Stimulated activated CD4-positive, alpha-beta T cell treated with anti-CD3 and anti-CD28 coated beads, Interleukin-4, amount 100 ng/mL, for 24 hours (primary cell): ENCODE measurements at places on chromosomes 2 and 18.
A peak's percentile ranks its signal among the peaks of the same experiment; 100 is the strongest.

GRCh38 chr18:44679056-44679913 is 1.4 kb upstream of the SETBP1 start:
- peak; percentile 77 for DNase-seq

DNA sequence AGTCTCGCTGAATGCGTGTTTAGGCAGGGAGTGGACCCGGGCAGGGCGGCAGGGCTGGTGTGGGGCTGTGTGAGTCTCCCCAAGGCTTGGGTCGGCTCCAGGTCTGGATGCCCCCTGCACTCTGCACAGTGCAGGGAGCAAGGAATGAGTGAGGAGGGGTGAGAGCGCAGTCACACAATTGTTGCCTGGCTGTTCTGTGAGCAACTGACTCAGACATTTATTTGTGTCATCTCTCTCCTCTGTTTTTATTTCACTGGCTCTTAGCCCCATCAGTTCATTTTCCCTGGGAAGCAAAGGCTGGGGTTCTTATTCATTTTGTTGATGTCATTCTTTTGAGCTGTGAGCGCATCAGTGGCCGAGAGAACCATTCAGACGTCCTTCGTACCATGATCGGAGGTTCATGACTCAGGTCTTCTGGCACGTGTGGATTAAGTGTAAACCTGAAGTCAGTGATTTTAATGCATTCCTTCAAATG is 61.1 kb downstream of the GATA6 start:
- DNase-seq = no peak

GRCh38 chr18:27860701-27861107 is 316.2 kb downstream of the CDH2 start:
- DNase-seq = no peak

DNA sequence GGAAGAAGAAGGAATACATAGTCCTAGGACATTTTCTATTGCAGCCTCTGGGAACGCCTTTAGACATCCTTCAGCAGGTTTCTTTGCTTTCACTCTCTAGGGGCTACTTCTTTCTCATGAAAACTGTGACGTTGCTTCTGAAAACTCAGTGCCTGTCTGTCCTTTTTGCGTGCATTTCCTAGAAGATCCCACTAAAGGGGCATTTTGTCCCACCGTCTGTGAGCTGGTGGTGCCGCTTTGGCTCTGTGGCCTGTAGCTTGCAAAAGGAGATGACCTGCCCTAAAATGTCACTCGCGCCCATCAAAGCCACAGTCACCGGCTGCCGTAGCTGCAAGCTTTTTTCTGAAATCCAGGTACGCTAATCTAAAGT is 579 bp downstream of the STAT4 start:
- DNase-seq = no peak

GRCh38 chr2:241576293-241576654 is 17.7 kb downstream of the BOK start:
- DNase-seq = no peak

DNA sequence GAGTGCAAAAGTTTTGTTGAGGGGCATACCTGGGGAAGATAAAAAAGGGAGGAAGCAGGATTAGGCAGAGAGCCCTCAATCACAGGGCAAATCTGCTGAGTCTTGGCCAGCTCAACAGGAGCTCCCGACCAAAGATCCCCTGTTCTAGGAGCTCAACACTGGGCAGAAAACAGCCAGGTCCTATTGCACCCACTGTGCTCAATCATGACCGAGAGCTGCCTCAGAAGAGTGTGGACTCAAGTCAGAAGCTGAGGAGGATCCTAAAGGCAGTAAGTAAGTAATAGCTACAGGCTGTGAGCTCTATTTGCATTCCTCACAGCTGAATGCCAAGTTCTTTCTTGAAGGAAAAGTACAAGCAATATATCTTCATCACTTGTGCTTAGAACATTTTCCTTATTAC is 334.4 kb upstream of the NRP2 start:
- no peak for DNase-seq

GRCh38 chr2:144920755-144921530 is 401.0 kb upstream of the ZEB2 start:
- no peak for DNase-seq

- DNase-seq = no peak
Measured at GRCh38 chr2:7270011-7270431, 352.8 kb downstream of the RNF144A start.

GRCh38 chr18:54184836-54185235 is 39.6 kb downstream of the MBD2 start:
- no peak for DNase-seq

DNA sequence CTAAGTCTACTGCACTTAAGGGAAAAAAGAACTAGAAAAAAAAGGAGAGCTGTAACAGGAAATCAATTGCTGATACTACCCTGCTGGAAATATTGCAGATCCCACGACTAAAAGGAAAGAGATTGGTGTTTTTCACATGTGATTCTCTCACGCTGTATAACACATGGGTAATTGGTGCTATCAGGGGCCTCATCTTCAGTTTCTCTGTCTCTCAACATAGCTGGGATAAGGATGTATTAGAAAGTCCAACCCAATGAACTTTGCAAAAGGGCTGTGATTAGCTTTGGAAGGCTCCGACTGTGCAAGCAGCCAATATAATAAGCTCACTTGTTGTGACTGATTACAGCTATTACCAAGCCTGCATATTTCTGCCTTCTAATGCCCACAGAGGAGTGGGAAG is 133.4 kb downstream of the NRP2 start:
- DNase-seq = no peak

GRCh38 chr2:48694149-48694548 is 61.4 kb downstream of the LHCGR start:
- no peak for DNase-seq

GRCh38 chr2:16025211-16025875 is 85.0 kb downstream of the MYCN start:
- no peak for DNase-seq

DNA sequence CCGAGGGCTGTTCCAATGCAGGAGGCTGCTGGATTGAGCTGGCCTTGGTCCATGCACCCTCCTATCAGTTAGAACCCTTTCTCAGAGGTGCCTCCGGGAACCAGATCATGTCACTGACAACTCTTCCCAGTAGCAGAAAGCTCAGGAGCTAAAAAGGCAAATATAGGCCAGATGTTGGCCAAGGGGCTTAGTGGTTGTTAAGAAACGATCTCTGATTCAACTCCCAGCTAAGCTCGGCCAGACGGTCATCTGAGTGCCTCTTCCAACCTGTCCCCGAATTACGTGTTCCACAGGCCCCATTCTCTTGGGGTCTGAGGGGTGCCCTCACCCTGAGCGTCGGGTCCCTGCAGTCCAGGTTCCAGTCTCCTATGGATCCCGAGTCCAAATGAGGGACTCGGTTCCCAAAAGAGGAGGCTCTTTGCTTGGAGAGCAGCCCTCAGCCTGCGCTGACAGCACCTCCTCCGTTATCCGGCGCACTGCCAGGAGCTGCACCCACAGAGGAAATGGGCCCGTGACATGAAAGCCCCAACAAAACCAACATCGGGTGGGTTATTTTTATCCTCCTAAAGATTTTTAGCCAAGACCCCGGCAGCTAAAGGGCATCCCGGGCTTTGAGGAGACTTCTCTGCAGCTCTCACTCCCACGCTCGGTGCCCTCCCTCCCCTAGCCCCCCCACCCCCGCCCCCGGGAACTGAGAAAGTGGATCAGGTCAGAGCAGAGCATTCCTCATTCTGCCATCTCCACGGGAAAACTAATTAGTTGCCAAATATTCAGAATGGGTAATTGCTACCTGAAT is 106.6 kb upstream of the ID2 start:
- peak; percentile 45 for DNase-seq

- DNase-seq = no peak
Measured at GRCh38 chr2:78218066-78218465, 695.9 kb upstream of the LRRTM4 start.

DNA sequence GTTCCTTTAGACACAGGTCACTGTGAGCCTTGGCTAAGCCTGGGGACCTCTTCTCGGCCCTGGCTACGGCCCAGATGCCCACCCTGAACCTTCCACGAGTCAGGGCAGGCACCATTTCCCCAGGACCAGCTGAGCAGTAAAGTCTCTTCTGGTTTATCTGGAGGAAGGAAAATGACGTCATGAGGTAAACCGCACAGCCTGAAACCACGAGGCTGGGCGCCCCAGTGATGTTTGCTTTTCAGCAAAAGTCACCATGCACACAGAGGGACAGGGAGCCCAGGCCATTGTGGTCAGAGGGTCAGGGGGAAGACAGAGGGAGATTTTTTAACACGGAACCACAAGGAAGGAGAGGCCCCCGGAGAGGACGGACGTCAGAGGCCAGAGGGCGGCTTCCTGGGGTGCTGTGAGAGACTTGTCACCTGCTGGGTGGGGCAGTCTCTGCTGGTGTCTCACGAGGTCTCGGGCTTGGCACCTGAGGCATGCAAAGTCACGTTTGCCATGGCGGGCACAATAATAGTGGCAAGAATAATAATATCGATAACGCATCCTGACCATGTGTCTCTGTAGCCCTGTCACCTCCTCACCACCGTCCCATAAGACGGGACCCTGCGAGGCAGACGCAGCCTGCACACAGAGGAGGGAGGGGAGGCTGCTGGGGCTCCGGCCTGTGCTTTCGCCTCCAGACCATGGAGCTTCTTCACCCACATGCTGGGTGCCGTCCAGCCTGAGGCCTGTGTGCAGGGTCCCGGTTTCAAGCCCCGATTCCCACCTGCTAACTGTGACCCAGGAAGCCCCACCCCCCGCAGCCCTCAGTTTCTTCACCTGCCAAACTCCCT is 33.2 kb upstream of the FOSL2 start:
- peak; percentile 78 for DNase-seq

DNA sequence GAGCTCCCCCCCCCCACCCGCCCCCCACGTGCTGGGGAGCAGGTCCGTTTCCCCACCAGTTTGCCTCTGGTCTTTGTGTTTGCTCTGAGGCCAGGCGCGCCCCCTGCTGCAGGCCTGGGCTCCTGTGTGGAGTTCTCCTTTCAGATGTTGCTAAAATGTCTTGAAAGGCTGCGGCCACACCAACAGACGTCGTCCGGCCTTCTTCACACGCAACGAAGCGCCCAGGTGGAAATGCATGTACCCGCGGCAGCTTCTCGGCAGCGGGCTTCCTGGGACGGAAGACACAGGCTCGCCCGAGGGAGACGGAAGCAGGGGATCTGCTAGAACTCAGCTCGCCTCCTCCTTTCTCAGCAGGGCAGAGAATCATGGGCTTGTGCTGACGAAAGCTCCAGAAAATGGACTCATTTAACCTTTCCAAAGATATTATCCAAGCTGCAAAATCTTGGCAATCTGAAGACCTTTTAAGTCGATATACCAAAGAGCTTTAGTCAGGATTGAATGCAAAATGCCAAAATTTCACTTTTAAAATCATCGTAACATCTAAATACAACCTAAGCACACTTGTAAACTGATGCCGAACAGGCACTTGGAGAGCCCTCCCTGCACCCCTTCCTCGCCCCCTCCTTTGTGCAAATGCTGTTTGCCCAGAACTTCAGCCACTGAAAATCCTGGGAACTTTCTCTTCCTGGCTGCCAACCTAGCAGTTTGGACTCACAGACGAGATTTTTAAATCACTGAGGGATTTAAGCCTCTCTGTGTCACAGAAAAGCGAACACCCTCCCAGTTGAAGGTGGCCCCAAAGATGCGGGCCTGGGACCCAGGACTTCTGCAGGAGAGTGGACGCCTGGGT is 125.5 kb upstream of the ZNF516 start:
- peak; percentile 15 for DNase-seq

- DNase-seq = no peak
Measured at GRCh38 chr2:12232876-12233275, 483.9 kb upstream of the TRIB2 start.

DNA sequence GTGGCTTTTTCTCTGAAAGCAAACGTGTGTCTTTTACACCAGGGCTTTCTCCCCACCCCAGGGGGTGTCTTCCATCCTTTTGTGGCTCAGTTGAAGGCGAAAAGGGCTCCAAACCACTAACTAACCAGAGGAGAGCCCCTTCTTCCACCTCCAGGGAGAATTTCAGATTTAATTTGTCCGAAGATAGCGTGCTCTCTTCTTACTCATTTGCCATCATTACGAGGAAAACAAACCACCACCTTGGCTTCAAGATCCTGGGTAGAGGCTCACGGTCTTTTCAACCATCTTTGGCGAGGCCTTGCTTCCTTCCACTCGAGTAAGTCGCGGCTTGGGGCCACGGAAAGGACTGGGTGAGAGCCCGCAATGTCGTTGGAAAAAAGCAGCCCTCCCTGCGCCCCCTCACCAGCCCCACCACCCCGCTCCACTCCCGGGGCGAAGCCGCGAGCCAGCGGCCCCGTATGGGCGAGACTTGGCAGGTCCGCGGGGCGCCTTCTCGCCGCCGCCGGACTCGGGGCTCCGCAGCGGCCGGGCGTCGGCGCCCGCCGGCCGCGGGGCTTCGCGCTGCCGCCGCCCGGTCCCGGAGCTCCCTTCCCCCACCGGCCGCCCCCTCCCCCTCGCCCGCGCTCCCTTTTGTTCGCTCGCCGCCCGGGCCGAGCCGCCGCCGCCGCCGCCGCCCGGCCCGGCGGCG is 1.7 kb upstream of the ZNF532 start:
- no peak for DNase-seq

GRCh38 chr2:10877651-10878111 is 34.1 kb upstream of the KCNF1 start:
- DNase-seq = no peak

- no peak for DNase-seq
Measured at GRCh38 chr18:4510711-4511110, 55.6 kb upstream of the DLGAP1 start.

DNA sequence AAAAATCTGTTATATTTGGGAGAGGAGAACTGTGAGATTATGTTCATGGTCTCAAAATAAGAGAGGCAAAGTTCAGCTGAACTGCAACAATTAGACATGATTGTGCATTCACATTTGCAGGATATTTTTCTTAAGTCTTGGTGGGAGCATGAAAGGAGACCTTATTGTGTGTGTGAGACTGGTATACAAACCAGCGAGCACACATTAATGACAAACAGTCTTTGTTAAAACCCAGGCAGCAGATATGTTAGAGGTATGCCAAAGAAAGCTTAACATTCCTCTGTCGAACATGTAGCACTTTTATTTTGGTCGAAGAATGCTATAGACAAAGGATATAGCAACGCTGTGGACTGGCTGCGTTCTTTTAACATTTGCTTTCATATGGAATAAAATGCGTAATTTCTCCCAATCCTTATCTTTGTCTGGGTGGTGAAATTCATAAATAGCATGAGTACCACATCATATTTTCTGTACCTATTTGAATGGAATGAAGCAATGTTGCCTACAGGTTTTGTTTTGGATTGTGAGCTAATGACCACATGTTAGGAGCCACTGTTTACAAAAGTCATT is 88.4 kb downstream of the ICOS start:
- no peak for DNase-seq

DNA sequence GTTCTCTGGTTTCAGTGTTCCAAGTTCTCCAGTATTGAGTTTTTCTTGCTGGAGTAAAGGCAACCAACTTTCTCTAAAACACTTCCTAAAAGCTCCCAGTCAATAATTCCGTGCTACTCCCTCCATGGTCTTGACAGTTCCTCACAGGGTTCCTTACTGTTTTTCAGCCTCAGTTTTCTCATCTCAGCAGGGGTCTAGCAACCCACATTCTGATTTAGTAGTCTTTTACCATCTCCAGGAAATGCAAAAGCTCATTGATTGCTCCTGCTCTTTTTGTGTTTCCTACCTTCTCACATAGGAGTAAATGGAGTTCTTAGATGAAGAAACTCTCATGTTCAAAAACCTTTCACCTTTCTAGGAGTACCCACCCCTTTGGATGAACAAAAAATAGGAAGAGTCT is 978.8 kb upstream of the POU3F3 start:
- DNase-seq = no peak
